ENCODE measurements at places on chromosomes 5 and 9.

GRCh38 chr9:7901621-7902020, 102.0 kb upstream of the DMAC1 start:
- DNase-seq = no peak

DNA sequence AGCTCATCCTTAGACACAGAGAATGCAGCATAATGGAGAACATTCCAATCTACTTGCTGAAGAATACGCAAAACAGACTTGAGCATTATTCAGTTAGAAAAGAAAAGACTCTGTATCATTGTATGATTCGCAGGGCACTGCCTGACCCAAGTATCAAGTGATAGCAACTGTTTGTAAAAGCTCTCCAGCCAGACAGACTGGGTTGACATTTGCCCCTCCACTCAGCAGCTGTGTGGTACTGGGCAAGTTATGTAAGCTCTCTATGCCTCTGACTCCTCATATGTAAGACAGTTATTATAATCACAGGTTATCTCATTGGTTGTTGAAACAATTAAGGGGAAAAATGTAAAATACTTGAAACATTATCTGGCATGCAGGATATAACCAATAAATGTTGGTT, 505.0 kb downstream of the ELAVL2 start:
- no peak for DNase-seq

DNA sequence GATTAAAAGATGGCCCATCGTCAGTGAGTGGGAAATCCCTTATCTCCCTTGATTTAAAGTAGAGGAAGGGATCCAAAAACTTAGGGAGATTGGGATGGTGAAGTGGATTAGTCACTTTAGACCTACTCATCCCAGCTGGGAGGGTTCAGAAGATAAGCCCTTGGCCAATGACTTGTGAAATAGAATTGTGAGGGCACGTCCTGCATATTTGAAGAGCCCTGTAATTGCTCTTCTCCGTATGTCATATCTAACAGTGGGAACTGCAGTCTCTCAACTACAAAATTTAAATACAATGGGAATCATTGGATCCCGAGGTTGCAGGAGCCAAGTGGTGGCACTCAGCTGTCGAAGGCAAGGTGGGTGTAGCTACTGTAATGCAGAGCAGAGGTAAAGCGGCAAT, 65.4 kb upstream of the C9orf72 start:
- DNase-seq = no peak

GRCh38 chr5:102603670-102604069, 104.9 kb upstream of the SLCO6A1 start:
- DNase-seq = no peak

DNA sequence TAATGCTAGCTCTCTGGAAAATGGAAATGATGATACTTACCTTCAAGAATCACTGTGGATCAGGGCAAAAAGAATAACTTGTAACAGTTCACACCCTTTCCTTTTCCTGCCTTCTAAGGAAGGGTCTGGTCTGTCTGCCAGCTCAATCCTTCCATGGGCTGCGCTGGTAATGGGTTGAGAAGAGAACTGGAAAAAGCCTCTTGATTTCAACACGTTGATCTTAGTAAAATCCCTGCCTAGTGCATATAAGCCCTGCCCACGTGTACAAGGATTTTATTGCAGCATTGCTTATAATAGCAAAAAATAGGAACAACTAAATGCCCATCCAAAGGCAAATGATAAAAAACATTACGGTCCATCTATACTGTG, 20.5 kb downstream of the C1QTNF2 start:
- no peak for DNase-seq

DNA sequence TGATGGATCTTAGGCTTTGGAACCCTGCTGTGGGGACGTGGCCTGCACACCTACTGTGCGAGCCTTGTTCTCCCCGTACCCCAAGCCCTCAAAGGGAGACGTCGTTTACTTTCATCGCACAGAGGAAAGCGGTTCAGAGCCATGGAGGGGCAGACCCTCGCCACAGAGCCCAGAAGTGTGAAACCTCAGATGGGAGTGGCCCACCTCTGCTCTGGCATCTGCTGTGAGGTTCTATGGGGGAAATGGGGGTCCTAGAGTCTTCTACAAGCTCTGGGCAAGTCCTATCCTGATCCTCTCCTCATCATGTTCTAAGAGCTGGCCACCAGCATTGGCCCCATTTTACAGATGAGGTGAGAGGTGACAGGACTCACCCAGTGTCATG, 3.7 kb upstream of the RNF44 start:
- DNase-seq = no peak

- no peak for DNase-seq
These were observed 83.6 kb upstream of the ADAMTSL1 start for GRCh38 chr9:18390393-18390792.
